ENCODE measurements at places on chromosomes 6 and 20. TPM values are rescaled to one million over a fixed set of nuclear protein-coding genes. Genes with fewer than 3 reads are reported as not detected.

HSD17B8 gene
- 31.6 TPM for polyA plus RNA-seq

DNA sequence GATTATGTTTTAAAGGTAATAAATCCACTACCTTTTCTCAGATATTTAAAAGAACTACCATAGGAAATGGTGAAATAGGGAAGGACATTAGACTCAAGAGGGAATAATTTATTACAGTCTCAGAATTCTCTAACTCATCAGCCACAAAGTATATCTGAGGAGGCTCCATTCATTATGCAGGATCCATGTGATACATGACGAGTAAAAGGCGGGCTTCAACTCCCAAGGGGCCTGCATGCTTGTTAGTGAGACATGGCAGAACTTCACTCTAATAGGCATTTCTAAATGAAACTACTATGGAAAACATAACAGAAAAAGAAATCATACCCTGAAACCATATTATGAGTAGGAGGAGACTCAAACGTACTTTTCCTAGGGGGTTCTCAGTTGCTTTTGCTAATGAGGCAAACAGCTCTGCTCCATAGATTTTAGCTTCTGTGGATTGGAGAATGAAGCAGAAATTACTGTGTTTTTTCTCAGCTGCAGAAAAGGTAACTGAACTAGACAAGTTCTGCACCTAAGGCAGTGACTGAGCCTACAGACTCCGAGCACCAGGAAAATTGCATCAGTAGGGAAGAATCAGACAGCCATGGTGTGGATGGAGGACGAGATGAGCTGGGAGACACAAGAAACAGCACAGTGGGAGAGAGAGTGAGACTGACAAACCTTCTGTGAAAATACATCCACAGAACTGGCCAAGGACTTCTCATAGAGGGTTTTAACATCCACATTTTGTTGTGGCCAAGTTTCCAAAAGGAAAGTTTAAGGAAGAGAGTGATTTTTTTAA is 254.6 kb upstream of the PRDM1 start:
- no peak for DNase-seq

ARMC12 gene
- polyA plus RNA-seq = 1.8 TPM

RNF144B gene
- polyA plus RNA-seq = 16.5 TPM

DNA sequence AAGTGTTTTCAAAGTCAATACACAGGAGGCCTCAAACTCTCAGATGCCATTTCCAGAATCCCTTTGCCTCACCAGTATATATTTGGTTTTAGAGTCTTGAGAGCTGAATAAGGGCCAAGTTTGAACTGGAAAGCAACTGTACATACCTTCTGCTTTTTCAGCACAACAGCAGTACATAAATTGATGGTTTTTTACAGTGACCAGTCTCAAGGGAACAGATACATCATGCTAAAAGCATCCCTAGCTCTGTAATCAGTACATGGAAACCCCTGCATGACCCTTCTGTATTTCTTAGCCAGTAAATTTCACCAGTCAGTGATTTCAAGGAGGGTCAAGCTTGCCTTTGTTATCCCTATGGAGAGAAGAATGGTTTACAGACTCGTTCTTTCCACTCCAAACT is 40.6 kb upstream of the ECHDC1 start:
- no peak for DNase-seq

- no peak for DNase-seq
These were observed 456.0 kb upstream of the PTCHD4 start for GRCh38 chr6:48567016-48567415.

GRCh38 chr20:18822832-18823231 is 9.2 kb downstream of the SCP2D1 start:
- DNase-seq = no peak

DNA sequence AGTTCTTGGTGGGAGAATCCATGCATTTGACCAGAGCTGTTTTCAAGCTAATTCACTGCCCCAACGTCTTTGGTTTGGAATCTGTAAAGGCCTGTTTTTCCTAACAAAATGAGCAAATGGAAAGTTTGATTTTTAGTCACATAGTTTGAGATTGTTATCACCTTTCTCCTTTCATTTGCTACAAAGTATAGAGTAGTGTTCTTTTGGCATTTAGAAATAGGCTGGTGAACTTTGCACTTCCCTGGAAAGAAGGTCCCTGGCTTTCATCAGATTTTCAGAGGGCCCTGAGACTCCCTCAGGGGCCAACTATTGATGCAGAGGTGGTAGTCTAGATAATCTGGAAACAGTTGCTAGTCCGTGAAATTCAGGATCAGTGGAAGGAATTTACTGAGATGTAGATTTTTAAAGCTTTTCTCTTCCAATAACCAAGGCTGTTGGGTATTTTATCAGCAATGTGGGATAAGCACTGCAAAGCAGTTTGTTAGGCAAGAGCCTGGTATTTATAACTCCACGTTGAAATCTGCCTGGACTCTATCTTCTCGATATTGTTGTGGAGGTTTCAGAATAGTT is 1.7 kb downstream of the ARFGEF2 start:
- DNase-seq = no peak

LY6G6F gene
- 0.43 TPM for polyA plus RNA-seq

ZNF831 gene
- polyA plus RNA-seq = 0.09 TPM

- no peak for DNase-seq
These were observed 83.6 kb downstream of the PREP start for GRCh38 chr6:105319331-105319730.

ARFGEF2 gene
- 29.9 TPM for polyA plus RNA-seq

SAMD5 gene
- 16.7 TPM for polyA plus RNA-seq

- DNase-seq = no peak
These were observed 58.4 kb downstream of the GJA10 start for GRCh38 chr6:89952686-89953085.

DNA sequence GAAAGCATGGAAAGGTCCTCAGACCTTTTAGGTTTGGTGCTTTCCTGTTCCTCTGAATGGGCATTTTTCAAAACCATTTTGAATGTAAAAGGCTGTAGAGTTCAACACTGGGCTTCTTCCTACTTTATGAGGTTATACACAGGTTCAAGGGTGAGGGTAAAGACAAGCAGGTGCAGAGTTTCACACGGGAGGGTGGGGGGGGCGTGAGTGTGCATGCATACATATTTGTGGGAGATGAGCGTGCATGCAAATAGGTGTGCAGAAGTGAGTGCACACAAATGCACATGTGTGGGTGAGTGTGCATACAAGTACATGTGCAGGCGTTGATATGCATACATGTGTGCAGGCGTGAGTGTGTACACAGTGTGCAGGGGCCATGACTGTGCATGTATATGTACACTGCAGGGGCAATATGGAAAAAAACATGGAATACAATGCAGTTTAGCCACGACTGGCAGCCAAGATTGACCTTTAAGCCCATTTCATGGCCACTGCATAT is 183.1 kb downstream of the GMPR start:
- no peak for DNase-seq

RUNX2 gene
- polyA plus RNA-seq = 2.8 TPM

FLRT3 gene
- 125 TPM for polyA plus RNA-seq

TMX4 gene
- polyA plus RNA-seq = 51.2 TPM

DNA sequence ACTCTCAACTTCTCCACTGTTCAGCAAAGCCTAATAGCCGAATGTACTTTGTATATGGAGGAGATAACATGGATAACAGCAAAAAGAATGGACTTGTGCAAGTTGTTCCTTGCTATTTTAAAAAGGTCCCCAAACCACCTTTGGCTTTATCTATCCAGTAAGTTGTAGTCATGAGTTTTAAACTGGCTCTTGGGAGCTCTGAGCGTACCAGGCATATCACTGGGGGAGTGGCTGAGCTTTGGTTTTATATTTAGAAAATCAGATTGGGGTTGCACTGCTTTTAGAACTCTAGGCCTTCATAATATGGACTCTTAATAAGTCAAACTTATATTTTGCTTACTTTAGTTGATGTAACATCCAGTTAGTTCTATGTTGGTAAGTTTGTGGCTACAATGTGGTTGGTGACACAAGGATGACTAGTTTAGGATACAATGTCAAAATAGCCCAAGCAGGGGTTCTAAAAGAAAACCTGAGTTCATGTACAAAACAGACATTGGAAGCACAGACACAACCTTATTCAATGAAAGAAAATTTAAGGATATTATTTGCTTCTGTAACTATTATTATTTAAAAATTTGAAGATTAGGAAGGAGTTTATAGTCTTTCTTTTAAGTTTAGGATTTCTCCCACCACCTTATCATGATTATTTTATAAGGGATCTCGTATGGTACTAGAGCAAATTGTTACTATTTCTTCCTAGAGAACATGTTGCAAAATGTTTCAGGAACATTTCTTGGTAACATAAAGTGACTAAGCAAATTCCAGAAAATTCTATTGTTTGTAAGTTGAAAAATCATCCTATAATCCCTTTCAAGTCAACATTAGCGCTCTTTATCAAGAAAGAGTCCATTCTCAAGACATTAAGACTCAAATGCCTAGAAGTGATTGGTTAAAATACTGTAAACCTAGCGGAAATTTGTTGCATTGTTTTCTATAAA is 165.8 kb upstream of the SUPT3H start:
- DNase-seq = no peak

DNA sequence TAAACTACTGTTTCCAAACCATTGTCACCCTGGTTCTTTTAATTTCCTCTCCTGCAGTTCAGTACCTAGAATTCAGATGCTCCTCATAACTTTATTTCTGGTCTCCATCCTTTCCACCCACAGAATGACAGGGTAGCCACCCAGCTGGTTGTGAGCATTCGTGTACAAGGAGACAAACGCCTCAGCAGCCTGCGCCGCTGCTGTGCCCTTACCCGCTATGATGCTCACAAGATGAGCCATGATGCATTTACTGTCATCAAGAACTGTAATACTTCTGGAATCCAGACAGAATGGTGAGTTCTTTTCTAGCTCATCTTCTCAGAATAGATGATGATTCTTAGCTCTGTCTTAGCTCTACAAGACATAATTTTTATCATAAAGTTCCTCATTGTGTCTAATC is 18.6 kb downstream of the GTPBP2 start:
- DNase-seq = no peak

- DNase-seq = no peak
These were observed 260.6 kb downstream of the TFAP2A start for GRCh38 chr6:10154251-10154650.

Measured in renal pelvis (tissue), 12 donors.